Activated CD4-positive, alpha-beta memory T cell treated with anti-CD3 and anti-CD28 coated beads for 36 hours (primary cell): ENCODE measurements at places on chromosomes 1 and 21. TPM values are rescaled to one million over a fixed set of nuclear protein-coding genes. Genes with fewer than 3 reads are reported as not detected.

OR14K1 gene
- total RNA-seq, result not detected

SYTL1 gene
- 27.3 TPM for total RNA-seq

SELL gene
- total RNA-seq, result 110 TPM

CNR2 gene
- not detected for total RNA-seq

PLA2G2F gene
- not detected for total RNA-seq

MRPS14 gene
- total RNA-seq, result 47.6 TPM

CRYBG2 gene
- total RNA-seq, result 1.3 TPM

AKR7A2 gene
- 49.4 TPM for total RNA-seq

CCDC190 gene
- not detected for total RNA-seq

FNDC5 gene
- not detected for total RNA-seq

VANGL2 gene
- not detected for total RNA-seq

PCBP3 gene
- 6.6 TPM for total RNA-seq

PLEKHN1 gene
- total RNA-seq, result 6.0 TPM

SPATA21 gene
- not detected for total RNA-seq

REN gene
- total RNA-seq, result not detected

OR6N1 gene
- not detected for total RNA-seq

CEP104 gene
- 29.0 TPM for total RNA-seq

DNA sequence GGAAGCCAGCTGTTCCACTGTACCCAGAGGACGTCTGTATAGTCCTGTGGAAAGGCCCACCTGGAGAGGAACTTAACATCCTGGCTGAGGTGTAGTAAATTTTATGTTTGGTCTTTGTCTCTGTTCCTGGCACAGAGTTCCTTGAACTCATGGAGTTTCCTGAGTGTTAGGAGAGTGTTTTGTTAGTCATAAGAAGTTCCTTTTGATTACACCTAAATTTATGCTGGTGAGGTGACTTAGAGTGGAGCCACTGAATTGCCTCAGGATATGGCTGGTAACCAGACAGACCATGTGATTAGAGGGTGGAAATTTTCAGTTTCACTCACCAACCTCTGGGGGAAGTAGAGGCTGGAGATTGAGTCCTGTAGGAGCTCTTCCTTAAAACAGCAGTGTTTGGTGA is 57.9 kb downstream of the RASAL2 start:
- no peak for DNase-seq

DNA sequence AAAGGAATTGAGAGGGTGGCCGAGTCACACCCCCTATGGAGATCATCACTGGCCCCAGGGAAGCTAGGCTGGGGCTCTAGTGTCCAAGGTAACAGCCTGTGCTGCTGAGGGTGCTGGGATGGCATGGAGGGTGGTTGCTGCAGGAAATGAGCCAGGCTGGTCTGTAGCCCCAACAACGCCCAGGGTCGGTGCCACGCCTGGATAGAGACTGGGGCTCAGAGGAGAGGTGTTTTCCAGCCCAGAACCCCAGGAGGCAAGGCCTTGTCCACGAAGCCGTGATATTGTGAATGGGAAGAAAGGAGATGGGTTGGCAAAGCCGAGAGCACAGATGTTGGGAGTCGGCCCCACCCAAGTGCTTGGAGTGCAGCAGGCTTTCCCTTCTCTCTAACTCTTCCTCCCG is 68.9 kb upstream of the ACTRT2 start:
- DNase-seq, result no peak

- no peak for DNase-seq
Observed at GRCh38 chr1:233730380-233730779, 116.5 kb downstream of the KCNK1 start.

GRCh38 chr1:154263465-154264332 is 8.7 kb upstream of the HAX1 start:
- DNase-seq, result no peak

GRCh38 chr1:2382621-2383361 is 8.6 kb downstream of the MORN1 start:
- DNase-seq, result peak; percentile 55

DNA sequence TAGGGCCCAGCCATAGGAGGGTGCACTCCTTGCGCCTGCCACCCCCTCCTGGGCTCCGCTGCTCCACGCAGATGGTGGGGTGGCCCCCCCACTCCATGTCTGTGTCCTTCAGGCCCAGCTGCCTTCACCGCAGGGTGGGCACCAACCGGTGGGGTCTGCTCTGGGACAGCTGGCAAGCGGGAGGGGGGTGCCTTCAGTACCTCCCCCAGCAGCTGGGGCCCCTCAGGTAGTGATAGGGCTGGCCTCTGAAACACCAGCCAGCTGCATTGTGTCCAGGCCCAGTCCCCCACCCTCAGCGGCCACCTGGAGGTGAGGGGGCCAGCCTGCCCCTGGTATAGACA is 360 bp downstream of the GJC2 start:
- no peak for DNase-seq

GRCh38 chr1:25996966-25997827 is 666 bp downstream of the PAFAH2 start:
- DNase-seq, result peak; percentile 16

GRCh38 chr1:100860397-100860991 is 34.1 kb downstream of the EXTL2 start:
- no peak for DNase-seq

DNA sequence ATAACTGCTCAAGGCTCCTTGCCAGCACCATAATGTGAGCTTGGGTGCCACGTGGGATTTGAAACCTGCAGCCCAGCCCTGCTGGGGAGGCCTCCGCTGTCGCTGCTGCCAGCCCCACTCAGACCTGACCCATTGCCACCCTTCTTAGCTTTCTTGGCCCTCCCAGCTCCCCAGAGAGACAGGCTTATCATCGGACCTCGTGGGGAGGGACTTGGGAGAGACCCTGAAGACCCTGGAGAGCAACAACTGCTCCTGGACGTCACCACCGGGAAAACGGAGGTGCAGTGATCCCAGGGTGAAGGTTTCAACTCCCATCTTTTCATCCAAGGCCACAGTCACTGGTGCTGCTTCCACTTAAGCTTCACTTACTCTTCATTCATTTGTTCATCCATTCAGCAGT is 596.1 kb downstream of the PTPRU start:
- no peak for DNase-seq

DNA sequence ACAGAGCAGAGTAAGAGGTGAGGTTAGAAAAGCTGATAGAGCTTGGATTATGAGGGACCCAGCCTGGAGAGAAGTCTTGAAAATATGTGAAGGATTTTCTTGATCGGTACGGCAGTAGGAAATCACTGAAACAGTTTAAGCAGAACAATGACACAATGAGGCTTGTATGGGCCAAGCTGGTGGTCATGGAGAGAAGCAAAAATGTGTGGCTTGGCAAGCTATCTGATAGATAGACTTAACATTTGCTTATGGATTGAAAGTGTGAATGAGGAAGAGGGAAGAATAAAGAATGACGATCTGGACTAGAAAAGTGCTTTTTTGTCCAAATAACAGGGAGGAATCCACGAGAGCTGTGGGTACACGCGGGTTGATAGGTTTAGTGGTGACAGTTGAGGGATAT is 15.4 kb upstream of the XPR1 start:
- DNase-seq, result no peak

- no peak for DNase-seq
Observed at GRCh38 chr1:80375109-80375508, 1368.6 kb upstream of the ADGRL4 start.

DNA sequence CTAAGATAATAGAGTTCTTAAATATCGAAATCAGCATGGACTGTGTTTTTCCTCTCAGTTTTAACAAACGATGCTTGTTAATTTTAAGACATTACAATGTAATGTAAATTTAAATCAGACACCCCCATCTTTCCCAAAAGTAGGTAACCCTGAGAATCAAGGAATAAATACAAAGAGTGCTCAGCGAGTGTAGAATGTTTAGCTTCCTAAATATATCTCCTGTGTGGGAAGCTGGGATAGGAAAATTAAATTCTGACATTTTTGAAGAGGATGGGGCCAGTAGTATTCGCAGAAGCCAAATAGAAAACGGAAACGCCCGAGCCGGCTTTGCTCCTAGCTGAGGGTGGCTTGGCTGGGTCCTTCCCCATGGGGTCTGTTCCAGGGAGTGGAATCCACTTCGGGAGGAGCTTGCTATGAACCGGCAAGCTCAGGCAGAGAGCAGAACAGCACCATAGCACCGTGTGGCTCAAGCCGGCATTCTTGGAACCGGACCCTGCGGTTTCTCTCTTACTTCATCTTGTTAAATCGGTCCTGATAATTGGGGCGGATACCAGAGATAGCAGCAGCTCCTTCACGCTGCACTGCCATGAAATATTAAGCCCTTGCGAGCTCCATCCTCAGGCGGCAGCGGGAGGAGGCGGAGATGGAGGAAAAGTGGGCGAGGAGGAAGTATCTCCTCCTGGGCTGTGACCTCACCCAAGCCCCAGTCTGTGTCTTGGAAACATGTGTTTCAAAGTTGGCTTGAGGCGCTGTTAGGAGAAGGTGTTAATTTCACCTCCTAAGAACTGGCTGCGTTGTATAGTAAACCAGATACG is 24.9 kb downstream of the MAP3K7CL start:
- DNase-seq, result no peak

- DNase-seq, result no peak
Observed at GRCh38 chr1:14739082-14739832, 140.8 kb downstream of the KAZN start.

GRCh38 chr1:177092001-177092400 is 72.5 kb downstream of the ASTN1 start:
- DNase-seq, result no peak

GRCh38 chr1:19818324-19818723 is 3.2 kb upstream of the RNF186 start:
- DNase-seq, result no peak

DNA sequence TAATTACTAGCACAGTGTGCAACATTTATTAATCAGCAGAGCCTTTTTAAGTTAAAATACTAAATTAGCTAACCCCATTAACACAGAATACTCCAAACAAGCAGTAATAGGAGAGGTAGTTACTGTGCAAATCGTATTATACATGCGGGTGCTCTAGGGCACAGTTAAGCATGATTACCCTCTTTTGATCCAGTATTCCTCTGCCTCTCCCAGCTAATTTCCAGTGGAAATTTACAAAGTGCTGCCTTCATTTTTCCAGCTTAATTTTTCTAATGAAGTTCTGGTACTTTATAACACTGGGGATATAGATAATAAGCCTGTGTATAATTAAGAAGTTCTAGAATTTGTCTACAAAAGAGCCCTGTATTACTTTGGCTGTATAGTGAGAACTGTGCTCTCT is 159.9 kb downstream of the SPATA17 start:
- no peak for DNase-seq

GRCh38 chr1:61079898-61080336 is 2.4 kb upstream of the NFIA start:
- DNase-seq, result peak; percentile 32

- no peak for DNase-seq
Observed at GRCh38 chr1:158101927-158102326, 78.8 kb upstream of the CD1D start.

- no peak for DNase-seq
Observed at GRCh38 chr1:89087241-89087640, 22.2 kb upstream of the GBP1 start.

DNA sequence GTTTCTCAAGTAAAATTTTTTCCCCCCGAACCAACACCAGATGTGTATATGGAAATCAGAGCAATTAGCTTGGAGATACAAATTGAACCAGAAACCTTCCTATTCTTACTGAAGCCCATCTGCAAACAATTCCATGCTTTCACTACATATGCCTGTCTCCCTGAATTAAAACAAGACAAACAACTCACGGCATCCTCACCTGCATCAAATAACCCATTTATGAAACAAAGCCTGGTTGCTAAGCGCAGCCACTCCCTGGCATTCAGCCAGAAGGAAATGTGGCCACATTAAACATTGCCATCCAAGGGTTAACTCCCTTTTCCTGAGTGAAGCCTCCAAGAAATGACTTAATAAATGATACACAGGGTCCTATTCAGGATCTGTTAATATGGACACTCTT is 55.3 kb downstream of the APP start:
- DNase-seq, result no peak

DNA sequence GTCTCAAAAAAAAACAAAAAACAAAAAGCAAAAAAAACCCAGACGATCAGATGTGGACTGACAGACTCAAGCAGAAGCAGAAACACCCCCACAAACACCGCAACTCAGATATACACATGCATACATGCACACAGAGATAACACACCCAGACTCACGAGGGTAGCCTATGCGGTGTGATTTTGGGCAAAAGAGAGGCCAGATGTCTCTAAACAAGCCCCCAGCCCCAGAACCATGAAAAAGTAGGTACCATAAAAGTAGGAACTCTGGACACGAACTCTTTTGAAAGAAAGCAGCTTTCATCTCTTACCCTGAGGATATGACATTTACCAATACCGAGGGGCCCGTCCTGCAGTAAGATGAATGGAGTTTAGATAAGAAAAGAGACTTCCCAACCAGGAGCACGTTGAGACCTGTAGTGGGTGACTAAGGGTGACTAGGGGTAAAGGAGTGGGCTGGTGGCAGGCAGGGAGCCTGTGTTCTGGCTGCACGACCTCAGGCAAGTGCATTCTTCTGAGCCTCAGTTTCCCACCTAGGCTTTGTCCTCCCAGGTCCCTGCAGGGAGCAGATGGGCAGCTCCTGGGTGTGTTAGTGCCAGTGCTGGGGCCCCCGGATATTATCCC is 1.5 kb upstream of the TINAGL1 start:
- DNase-seq, result no peak
